Fibroblast of skin of abdomen (primary cell): ENCODE measurements at places on chromosomes 3 and 15.

- DNase-seq: no peak
Observed at GRCh38 chr15:22780267-22780666, 6.2 kb upstream of the NIPA1 start.

DNA sequence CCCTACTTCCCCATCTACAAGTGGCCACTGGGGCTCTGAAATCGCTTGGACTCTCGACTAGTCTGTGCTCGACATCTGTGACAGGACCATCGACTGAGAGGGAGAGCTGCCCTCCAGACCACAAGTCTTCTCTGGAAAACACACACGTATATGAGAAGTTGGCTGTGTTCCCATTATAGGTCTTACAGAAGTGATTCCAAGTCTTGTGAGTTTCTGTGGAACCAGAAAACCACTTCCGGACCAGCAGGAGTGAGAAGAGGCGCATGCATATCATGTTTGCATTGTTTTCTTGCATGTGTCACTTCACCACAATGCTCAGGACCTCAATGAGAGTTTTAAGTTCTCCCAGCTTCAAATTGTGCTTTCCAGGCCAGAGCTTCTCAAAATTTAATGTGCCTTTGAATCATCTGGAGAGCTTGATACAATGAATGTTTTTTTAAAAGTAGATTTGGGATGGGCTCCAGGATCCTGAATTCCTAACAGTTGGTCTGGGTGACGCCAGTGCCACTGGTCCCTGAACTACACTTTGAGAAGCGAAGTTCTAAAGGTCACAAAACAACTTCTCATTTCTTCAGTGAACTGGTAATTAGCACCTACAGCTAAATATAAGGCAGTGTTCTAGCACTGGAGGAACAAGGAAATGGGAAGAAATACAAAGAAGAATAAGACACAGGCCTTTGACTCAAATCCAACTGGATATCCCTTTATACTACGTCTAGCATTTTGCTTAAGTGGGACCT lies 15.7 kb downstream of the LIPC start:
- peak; percentile 95 for DNase-seq

- peak; percentile 63 for DNase-seq
Observed at GRCh38 chr15:63522225-63522578, 17.8 kb downstream of the USP3 start.

GRCh38 chr3:46496746-46497555 lies 825 bp upstream of the RTP3 start:
- DNase-seq: no peak

GRCh38 chr3:123399653-123400052 lies 49.2 kb downstream of the ADCY5 start:
- no peak for DNase-seq

GRCh38 chr3:98565237-98565643 lies 28.2 kb downstream of the CPOX start:
- DNase-seq: no peak

DNA sequence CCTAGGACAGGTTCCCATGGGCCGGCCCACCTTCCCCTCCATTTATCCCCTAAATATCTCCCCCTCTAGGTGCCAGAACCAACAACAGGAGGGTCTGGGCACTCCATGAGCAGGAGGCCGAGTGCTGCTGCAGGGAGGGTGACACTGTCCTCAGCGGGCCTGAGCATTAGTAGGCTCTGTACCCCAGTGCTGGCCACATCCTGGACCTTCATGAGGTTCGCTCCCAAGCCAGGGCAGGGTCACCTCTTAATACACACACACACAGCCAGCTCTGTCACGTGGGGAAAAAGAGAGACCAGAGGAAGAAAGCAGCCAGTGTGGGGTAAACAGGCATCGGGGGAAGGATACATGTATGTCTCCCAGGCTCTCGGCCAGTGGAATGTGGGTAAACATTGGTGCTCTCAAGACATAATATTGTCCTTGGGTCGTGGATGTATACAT lies 27.9 kb upstream of the SEMA3F start:
- DNase-seq: no peak

DNA sequence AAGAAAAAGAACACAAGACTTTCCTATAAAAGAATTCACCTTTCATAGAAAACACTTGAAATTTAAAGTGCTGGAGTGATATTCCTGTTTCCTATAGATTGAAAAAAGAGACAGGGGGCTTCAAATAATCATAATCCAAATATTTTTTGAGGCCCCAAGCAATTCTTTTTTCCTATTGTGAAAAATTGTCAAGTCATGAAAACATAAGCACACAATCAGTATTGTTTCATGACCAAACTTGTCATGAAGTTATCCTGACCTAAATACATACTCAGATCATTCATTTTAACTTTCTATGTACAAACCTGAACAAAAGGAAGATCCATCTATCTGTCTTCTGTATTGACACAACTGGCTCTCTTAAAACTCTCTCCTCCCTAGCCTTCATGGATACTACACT lies 57.9 kb downstream of the AGTR1 start:
- DNase-seq: no peak

DNA sequence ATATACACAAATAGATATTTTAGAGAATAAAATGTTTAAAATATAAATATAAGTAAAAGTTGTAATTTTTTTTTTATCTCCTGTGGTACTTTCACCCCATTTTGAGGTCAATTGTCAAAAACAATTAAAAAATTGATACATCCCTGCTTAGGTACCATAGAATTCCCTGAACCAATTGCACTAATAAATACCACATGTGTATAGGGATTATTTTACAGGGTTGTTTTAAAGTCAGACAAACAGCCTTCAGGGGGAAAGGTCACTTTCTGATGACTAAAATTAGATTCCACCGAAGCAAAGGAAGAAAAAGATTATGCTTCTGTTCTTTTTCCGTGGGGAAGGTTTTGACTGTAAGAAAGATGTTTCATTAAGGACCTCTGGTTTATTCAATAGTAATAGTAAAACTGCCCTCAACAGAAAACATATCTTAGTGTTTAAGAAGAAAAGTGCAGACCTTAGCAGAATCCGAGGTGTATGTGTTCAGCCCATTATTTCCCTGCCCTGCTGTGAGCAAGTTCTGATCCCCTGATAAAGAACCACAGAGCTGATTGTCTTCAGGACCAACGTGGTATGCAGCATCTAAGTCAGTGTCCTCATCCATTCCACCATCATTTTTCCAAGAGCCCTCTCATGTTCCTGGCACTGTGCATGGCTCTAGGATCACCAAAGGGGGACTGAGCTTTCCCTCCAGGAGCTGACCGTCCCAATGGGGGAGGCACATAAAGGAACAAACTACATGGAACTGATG lies 132.9 kb upstream of the IL12A start:
- DNase-seq: peak; percentile 40

- no peak for DNase-seq
Observed at GRCh38 chr3:2510591-2511145, 412.0 kb downstream of the CNTN4 start.

- no peak for DNase-seq
Observed at GRCh38 chr15:92332125-92332899, 61.4 kb upstream of the ST8SIA2 start.

DNA sequence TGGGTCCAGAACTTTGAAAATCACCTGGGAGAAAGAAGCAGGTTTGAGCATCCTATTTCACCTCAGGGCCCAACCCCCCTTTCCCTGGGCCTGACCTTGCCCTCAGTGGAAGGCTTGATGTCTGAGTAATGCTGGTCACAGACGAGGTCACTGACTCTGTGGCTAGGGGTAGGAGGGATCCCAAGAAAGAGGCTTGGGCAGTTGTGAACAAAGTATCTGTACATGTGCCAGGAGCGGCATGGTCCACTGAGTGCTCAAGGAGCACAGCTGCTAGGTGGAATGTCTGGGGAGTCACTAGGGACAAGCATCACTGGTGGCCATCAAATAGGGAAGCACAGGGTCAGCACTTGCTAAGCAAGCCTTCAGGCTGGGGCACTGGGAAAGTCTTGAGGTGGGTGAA lies 7.3 kb downstream of the CCDC71 start:
- no peak for DNase-seq

- DNase-seq: peak; percentile 41
Observed at GRCh38 chr15:55915876-55916567, 77.4 kb downstream of the NEDD4 start.

GRCh38 chr3:157100096-157100477 lies 59.9 kb downstream of the CCNL1 start:
- DNase-seq: no peak

- no peak for DNase-seq
Observed at GRCh38 chr3:98826126-98826525, 63.0 kb downstream of the ST3GAL6 start.

- DNase-seq: peak; percentile 88
Observed at GRCh38 chr3:99714146-99714545, 75.8 kb downstream of the COL8A1 start.

DNA sequence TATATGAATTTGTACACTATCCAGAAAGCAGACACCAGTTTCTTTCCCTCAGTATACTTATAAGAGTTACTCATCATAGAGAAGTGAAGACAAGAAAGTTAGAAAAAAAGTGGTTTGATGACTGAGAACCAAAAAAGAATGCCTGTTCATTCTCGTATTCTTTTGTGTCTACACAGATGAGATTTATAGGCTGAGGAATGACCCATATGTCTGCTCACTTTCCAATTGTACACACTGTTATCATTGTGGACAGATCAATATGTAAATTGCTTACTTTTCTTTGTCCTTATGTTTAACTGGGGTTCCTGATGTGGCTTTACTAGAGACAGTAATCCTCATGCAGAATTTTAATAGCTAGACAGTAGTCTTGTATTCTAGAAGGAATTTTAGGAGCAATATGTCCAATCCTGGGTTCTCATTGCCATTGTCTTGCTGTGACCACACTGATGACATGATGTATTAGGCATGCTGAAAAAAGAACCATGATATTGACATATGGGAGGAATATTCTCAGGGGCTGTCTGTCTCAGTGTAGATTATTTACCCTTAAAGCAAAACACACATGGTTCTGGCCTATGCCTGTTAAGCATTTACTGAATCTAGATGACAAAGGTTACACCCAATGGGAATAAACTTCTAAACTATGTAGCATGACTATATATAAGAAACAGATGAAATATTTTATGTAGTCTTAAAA lies 669.7 kb downstream of the ROBO1 start:
- peak; percentile 75 for DNase-seq

- no peak for DNase-seq
Observed at GRCh38 chr15:84606653-84607120, 5.9 kb downstream of the ZSCAN2 start.

DNA sequence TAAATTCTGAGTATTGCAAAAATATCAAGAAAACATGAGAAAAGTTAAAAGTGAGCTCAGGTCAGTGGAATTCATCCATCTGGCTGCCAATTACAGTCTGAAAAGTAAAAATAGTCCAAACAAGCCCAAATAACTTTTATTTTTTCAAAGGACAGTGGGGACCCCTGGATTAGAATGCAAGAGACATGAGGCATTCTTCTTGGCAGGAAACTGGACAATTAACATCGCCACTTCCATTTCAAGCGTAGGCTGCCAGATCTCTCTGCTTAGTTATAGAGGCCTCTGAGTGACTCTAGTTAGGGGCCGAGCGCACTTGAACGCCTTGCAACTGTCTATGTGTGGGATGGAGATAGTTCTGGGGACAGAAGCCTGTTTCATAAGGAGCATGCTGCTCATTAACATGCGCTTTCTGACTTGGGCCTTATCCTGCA lies 189.1 kb downstream of the GHSR start:
- peak; percentile 56 for DNase-seq

- DNase-seq: peak; percentile 95
Observed at GRCh38 chr3:184757022-184757651, 45.3 kb upstream of the MAGEF1 start.

- no peak for DNase-seq
Observed at GRCh38 chr3:23435318-23435717, 232.2 kb downstream of the UBE2E2 start.

GRCh38 chr15:50542887-50543210 lies 3.6 kb downstream of the USP50 start:
- peak; percentile 51 for DNase-seq

- DNase-seq: peak; percentile 15
Observed at GRCh38 chr3:52704611-52705437, 767 bp downstream of the GLT8D1 start.

DNA sequence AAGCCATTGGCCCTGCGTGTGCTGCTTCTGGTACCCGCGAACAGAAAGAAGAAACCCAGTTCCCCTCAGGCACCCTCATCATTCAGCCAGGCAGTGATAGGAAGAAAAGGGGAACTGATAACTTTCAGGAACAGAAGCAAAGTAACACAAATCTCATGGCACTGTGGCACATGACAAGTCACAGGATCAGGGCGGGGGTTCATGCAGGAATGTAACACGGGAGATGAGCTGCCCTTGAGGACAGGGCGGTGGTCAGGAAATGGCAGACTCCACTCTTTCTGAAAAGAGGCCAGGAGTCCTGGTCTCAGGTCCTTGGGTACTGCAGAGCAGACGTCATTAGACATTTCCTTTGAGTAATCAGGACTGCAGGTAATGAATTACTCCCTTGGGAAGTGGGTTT lies 95.5 kb downstream of the CCNL1 start:
- no peak for DNase-seq
